Caudate nucleus (tissue), 63 donors: ENCODE measurements at places on chromosomes 1 and 21.

GRCh38 chr1:5640845-5641244 lies 351.4 kb downstream of the NPHP4 start:
- no peak for DNase-seq

DNA sequence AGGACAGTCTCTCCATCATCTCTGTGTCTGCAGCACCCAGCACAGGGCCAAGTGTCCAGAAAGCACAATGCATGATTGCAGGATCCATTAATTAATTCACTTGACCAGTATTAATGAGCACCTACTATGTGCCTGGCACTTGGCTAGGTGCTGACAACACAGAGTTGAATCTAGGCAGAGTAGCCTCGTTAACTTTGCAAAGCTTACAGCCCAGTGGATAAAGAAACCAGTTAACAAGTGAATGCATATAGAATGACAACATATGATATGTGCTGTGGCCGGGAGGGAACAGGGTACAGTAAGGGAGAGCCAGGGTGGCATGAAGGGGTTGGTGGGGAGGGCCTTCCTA lies 10.9 kb downstream of the SLC1A7 start:
- DNase-seq = no peak

DNA sequence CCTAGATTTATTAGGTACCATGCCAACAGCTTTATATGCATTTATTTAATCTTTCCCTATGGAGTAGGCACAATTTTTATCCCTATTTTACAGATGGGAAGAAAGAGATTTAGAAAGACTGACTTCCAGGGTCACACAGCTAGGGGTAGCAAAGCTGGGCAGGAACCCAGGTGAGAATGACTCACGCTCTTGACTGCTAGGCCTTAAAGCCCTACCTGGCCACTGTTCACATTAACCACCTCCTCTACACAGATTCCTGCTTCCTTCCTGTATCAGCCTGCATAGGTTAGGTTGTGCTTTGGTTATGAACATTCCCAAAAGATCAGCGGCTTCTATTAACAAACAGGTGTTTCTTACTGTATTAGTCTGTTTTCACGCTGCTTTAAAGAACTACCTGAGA lies 53.2 kb downstream of the DNAJC6 start:
- DNase-seq = no peak

- no peak for DNase-seq
These were observed 3.8 kb downstream of the ZBTB18 start for GRCh38 chr1:244054924-244055263.

- no peak for DNase-seq
These were observed 36.4 kb upstream of the CLDN14 start for GRCh38 chr21:36516281-36516680.

DNA sequence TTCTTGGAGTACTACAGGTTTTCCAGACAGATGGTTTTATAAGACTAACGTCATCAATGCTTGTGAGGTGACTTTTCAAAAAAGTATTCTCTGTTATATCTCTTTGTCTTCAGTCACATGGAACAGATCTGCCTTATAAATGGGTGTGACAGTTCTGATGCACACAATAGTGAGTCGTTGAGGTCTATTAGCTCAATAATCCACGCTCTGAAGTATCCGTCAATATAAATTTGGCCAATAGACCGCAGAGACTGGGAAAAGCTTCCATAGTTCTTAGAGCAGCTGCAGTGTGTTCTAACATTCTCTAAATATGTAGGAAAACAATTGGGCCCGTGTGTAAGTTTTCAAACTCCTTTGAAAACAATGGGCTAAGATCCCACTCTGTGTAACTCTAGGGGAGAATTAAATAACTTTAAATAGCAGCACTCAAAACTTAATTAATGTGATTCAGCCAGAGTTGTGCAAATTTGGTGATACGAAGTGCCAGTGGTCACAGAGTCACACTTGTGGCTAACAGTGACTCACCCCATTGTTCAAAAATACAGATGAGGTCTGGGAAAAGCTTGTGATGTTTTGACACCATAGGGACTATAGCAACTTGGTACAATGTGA lies 316.0 kb downstream of the LMO4 start:
- DNase-seq = no peak

DNA sequence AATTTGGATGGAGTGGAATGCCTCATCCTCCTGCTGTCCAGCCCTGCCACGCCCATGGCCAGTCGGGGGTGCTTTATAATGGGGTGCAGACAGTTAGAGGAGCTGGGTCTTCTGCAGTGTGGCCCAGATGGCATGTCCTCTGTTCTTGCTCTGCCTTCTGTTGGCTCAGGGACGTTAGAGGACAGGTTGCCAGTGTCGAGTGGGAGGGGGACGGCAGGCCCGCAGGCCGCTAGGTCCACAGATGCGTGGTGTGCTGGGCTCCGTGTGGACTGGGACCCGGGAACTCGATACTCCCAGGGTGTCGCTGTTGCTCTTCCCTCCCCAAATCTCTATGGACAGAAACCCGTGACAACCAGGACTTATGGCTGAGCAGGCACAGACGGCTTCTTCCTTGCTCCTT lies 33.3 kb downstream of the SIM2 start:
- DNase-seq = no peak

DNA sequence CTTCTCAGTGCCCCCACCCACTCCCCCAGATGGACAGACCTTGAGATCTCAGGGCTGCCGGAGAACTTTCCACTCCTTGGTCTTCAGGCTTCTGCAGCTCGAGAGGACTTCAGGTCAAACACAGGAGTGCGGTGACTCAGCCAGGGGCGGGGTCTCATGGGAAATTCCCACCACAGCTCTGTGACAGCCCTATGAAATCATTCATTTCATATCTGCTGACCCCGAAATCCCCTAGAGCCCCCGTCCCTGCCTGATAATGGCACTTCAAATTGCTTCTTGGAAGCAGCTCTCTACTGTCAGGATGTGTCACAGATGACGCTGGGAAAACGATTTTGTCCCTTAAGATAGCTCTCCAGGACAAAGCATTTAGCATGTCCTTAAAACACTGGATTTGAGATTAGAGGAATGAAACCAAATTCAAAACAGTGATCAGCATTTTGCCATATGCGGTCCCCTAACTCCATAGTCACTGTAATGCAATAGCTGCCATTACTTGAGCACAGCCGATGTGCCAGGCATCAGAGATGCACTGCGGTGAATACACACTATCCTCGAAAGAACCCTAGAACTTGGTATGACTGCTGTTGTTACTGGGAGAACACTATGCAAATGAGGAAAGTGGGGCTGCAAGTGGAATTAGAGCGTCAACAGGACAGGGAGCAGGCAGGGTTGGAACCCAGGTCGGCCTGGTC lies at the start of gene TNFRSF9:
TNFRSF9 (minus strand) TSS at position 95 of the 692 bp plus-strand sequence. CDS start 845 bp downstream, outside the sequence.
- no peak for DNase-seq

DNA sequence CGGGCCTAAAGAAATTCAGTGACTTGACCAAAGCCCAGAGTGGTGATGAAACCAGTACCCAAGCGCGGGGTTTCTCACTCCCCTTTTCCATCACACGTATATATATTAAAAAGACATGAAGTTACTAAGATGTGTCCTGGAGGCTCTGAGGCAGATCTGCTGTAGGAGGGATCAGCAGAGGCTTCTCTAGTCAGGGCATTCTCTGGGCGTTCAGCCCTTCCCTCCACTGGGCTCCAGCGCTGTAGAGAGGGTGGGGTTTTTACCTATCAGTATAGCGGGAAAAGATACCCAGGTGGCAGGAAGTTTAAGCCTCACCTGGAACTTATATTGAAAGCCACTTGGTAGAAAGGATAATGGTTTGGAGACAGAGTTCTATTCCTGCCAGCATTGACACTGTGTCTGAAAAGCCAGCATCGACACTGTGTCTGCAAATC lies 862 bp upstream of the PLEKHO1 start:
- no peak for DNase-seq
